ENCODE measurements at places on chromosomes 5 and 9.

GRCh38 chr9:134710901-134711300 lies 69.3 kb downstream of the COL5A1 start:
- no peak for DNase-seq

- DNase-seq = no peak
Measured at GRCh38 chr9:106112935-106113334, 418.6 kb downstream of the TMEM38B start.

- no peak for DNase-seq
Measured at GRCh38 chr5:154761046-154761736, 6.0 kb downstream of the LARP1 start.

DNA sequence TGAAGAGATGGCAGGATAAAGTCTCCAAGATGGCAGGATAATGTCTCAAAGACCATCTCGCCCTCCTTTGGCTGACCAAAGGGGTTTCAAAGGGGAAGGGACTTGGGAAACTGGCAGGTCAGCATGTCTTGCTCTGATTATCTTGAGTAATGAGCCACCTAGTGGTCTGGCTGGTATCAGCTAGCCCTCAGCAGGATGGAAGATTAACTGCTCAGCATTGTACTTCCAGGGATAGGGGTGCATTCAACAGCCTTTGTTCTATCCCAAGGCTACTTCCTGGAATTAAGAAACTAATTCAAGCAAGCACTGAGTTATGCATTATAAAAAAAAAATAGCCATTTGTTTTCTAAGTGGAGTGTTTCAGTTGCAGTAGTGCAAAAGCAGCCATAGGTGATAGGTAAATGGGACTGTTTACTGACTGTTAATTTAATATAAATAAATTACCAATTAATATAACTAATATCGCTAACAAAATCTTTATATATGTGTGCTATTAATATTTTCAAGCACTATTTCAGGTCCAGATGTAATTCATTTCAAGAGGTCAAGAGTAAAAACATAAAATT lies 555.5 kb downstream of the CDH9 start:
- no peak for DNase-seq

- DNase-seq = no peak
Measured at GRCh38 chr5:174301848-174302625, 256.5 kb downstream of the NSG2 start.

- peak; percentile 94 for DNase-seq
Measured at GRCh38 chr5:134101686-134102439, 12.6 kb upstream of the TCF7 start.

GRCh38 chr5:6545036-6545693 lies 87.7 kb downstream of the NSUN2 start:
- no peak for DNase-seq

DNA sequence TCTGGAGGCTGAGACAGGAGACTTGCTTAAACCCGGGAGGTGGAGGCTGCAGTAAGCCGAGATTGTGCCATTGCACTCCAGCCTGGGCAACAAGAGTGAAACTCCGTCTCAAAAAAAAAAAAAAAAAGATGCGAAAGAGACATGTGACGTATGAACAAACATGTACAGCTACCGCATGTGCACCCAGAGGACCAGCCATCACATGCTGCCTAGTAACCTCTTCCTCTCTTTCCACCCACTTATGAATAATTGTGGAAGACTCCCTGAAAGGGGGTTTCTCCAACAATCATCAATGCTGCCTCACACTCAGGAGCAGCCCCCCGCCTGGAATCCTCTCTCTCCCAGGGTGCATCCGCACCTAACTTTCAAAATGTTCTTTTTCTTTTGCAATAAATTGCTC lies 2.2 kb downstream of the SARDH start:
- DNase-seq = no peak

DNA sequence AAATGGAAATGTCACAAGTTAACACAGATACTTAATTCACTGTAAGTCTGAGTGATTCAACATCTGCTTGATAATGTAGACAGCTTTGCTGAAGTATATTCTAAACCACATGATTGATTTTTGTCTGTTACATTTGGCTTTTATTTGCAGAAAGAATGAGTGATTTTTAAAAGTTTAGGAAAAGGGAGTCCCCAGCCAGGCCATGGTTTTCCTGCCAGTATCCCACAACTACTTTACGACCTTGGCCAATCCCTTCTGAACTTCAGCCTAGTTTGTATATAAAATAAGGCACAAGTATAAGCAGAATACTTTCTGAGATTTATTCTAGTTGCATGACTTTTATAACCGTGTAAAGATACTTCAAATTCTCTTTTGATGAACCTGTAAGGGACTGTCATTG lies 27.1 kb downstream of the WDR36 start:
- no peak for DNase-seq

DNA sequence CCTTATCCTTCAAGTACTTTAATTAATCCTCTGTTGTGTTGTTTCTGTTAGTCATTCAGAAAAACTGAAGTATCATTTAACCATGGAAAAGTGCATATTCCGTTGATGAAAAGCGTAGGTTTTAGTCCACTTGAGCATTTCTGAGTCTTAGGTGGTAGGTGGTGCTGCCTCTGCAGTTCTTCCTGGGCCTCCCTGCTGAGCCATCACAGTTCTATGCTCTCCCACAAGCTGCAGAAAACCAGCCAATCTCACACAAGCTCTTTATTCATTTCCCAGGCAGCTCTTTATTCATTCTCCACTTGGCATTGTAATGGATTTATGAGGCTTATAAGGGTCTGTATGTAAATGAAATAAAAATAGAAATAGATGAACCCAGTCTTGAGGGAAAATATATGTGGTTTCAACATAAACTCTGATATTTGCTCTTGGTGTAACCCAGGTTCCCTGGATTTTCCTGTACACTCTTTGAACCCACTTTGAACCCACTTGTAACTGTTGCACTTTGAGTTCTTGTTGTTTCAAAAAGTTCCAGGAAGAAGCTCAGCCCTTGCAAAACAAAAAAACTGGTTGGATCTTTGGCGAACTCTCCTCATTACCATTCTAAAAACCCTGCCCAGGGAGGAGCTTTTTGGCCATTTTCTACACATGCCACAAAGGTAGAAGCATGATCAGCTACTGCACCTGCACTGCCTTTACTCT lies 56.0 kb downstream of the ZNF510 start:
- no peak for DNase-seq

- DNase-seq = peak; percentile 65
Measured at GRCh38 chr5:90558344-90559192, at the start of gene ADGRV1. ADGRV1 (plus strand) TSS chr5:90558797; CDS start chr5:90558896, 99 bp downstream.

DNA sequence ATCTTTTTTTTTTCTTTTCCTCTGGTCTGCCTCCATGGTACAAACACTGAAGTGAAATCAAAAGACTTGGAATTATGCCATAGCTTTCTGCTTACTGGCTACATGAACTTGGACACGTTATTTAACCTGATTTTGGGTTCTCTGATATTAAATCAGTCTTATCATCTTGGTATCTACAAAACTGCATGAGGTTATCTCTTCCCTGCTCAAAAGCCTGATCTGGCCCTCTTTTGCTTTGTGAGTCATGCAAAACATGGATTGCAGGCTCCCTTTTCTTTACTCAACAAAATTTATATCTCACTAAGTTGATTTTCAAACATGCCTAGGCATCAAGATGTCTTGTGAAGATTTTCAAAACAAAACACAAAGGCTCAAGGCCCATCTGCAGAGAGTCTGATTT lies 45.9 kb upstream of the FST start:
- DNase-seq = no peak

GRCh38 chr5:34847552-34847951 lies 8.6 kb downstream of the TTC23L start:
- no peak for DNase-seq

- DNase-seq = no peak
Measured at GRCh38 chr9:126376311-126377175, 49.9 kb downstream of the MVB12B start.

DNA sequence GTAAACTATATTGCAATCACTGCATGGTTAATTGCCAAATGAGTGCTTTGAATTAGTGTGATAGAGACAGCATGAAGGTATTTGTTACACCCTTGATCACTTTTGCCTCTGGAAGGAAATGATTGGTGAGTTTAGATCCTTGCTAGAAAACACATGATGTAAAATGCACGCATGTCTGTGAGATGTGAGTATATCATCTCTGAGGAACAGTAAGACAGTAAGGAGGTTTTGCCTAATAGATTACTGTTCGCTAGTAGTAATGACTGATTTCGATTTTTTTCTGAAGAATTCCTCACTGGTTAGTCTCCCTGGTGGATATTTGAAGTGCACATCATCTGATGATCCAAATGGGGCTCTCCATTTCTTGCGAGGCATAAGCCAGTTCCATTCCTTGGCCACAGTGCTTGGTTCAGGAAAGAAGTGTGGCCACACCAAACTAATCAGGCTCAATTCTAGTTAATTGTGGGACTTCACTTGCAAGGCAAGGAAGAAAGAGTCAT lies 156.4 kb upstream of the ADRA1B start:
- DNase-seq = no peak

DNA sequence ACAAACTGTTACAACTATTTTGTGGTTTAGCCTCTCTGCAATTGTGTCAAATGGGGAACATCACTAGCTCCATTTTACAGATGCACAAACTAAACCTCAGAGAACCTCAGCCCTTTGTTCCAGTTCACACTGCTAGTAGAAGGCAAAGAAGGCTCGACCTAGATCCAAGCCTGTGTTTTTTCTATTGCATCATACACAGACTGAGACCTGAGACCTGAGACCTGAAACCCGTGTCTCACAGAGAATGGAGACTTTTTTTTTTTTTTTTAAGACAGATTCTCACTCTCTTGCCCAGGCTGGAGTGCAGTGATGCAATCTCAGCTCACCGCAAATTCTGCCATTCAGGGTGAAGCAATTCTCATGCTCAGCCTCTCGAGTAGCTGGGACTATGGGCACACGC lies 120.8 kb downstream of the GALNT10 start:
- no peak for DNase-seq

DNA sequence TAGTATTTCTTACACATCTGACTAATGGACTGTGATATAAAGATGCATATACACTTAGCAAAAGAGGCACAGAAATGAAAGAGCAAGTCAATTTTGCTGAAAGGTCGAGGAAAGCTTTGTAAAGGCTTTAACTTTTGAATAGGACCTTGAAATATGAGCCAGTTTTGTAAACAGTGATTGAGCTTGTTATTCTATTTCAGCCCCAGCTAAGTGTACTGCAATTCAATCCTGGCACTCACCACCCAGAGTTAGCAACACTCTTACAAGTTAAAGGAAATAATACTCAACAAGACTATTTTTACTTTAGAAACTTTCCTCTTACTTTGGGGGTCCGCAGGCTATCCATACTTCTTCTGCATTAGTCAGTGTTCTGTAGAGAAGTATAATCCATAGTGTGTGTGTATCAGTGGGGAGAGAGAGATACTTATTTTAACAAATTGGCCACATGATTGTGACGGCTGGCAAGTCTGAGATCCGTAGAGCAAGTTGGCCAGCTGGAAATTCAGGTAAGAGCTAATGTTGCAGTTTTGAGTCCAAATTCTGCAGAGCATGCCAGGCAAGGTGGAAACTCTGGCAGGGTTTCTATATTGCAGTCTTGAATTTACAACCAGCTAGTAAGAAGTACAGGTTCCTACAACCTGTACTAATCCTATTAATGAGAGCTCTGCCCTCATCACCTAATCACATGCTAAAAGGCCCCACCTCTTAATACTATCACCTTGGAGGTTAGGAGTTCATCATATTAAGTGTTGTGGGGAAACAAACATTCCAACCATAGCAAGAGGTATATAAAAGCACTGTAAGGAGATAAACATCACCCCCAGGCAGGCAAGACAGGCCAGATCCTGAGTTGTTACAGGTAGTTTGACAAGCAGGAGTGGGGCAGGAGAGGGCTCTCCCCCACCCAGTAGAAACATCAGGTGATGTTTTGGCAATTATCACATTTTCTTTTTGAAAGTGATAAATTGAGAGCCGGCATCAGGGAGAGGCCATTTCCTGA lies 33.6 kb downstream of the IL7R start:
- DNase-seq = no peak

DNA sequence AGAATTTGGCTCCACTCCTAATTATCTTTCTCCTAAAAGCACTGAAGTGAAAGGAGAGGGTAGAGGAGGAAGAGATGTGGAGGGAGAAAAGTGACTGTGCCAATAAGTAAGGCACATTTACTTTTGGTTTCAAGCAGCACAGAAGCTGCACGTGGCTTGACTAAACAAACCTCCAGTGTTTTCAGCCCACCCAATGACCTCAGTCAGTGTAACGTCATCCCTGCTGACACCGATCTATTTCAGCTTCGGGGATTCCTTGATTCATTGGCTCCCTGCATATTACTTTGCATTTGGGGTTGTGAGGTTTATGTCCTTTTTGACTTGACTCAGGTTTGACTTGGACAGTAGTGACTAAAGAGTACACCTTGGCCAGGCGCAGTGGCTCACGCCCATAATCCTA lies 35.6 kb upstream of the NIM1K start:
- DNase-seq = no peak

- peak; percentile 83 for DNase-seq
Measured at GRCh38 chr9:87498046-87498810, 561 bp downstream of the DAPK1 start.

DNA sequence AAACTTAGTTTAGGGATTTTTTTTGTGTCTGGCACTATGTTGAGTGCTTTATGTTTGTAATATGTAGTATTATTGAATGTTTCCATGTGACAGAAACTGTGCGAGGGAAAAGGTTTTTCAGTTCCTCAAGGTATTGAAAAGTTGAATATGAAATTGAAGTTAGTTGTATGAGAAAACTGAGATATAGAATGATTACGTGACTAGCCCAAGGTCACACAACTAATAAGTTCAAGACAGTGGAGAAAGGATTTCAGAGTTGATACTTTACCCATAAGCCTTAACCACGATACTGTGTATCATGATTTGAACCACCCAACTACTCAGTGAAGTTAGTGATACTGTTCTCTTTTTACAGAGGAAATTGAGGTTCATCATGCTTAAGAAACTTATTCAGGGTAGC lies 5.7 kb downstream of the NIPBL start:
- DNase-seq = no peak

DNA sequence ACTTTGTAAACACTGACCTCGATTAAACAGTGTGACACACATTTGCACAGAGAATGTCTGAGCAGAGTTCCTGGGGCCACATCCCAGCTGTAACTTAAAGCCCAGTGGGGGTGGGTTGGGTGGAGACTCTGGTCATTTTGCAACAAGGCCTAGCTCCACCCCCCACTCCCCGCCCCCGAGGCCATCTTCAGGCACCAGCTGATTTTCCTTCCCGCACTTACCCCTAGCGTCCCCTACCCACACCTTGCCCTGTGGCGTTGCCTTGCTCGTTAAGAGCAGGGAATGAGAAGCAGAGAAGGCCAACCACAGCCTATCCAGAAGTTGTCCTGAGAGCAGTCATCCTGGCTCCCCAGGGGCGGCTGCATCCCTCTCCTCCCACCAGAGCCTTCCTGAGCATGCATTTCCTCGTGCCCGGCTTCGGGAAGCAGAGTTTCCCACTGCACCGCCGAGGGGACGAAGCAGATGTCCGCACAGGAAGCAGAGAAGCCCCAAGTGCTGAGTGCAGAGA lies 101.7 kb upstream of the SARDH start:
- DNase-seq = no peak

Data from spleen (tissue), 13 donors.